Right renal pelvis (tissue), 4 donors: ENCODE measurements at places on chromosomes 16 and 17.
A peak's percentile ranks its signal among the peaks of the same experiment; 100 is the strongest.

DNA sequence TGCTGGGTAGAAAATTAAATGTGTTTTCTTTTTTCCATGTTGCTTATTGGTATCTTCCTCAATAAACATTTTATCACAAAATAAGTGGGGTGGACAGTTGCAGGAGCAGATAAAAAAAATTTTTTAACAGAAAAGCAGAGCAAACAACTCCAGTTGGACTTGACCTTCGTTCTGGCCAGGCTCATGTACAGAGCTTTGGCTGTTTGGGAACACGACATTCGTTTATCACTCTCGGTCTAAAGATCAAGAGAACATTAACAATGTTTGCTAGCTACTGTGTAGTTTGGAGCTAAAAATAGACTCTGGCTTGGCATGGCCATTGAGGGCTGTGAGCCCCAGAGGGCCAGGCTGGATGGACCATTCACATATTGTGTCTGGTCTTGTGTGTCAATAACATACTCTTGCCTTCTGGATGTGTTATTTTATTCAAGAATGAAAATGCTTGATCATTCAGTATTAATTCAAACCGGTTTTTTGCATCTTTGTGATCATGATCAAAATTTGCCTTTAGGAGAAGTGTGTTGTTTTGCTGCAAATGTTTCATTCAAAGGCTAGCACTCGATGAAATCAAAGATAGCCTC lies 56.6 kb downstream of the TMEM186 start:
- no peak for DNase-seq

DNA sequence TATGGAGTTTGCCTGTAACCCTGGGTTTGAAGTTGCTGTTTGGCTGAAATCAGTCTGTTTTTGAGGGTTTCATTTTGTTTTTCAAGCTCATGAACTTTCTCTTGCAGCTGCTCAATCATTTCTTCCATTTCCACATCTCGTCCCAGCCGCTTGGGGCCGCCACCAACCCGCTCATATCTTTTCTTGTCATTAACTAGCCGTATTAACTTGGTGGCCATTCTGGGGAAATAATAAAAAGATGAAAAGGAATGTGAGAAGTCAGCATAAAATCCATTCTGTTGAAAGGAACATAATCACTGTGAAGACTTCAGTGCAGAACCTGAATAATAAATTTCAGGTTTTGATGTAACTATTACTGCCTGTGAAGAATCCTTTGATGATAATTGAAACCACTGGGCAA lies 11.5 kb downstream of the RPGRIP1L start:
- no peak for DNase-seq

DNA sequence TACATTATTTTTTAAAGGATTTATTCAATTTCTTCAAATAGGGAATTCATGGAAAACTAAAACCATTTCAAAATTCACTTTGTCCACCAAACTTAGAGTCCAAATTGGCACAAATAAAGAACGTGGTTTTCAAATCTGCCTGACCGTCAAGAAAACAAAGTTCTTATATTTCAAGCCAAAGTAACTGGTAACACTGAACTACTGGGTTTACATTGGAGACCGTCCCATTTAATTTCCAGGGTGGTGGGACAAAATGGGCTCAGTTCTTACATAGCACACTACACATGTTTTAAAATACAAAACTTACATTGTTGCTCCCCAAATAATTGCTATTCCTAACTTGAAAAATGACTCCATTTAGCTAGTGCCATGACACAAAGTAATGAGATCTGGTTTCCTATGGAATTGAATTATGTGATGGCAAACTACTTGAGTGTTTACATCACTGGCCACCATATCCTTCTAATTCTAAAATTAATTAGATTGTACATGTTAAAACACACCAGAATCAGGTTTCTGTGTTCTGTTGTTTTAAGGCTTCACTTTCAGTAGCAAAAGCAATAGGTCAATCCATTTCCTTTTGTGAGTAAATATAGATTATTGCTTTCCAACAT lies 6.5 kb downstream of the PSME3IP1 start:
- no peak for DNase-seq

DNA sequence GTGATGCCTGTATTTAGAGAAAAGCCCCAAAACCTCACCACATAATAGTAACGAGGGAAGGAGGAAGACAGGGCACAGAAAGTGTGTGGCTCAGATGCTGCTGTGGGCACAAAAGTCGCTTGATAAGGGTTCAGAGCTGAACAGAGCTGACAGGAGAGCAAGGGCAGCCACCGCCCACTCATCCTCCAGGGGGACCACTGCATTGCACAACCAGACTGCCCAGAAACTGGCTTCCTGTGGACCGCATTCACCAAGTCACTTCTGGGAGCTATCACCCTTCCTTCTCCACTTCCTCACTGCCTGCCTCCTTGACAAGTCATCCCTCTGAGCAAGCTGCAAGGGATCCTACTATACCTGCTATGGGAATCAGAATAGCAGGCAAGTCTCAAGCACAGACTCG lies 512.4 kb upstream of the CDH11 start:
- no peak for DNase-seq

GRCh38 chr16:48188449-48189102 lies 32.8 kb upstream of the ABCC12 start:
- DNase-seq: no peak

DNA sequence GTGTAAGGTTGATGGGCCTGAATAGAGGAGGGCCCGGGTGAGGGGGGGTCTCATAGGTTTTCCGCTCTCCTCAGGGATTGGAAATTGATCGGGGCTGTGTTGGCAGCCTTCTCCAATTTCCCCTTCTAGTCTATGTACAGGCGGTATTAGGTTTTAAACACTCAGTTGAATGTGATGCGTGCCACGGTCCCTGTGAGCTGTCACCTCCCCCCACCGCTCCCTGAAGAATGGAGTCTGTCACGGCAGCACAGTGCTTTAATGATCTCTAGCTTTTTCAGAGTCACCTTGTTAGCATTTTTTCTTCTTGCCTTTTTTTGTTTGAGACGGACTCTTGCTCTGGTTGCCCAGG lies 800 bp downstream of the COX4I1 start:
- no peak for DNase-seq

DNA sequence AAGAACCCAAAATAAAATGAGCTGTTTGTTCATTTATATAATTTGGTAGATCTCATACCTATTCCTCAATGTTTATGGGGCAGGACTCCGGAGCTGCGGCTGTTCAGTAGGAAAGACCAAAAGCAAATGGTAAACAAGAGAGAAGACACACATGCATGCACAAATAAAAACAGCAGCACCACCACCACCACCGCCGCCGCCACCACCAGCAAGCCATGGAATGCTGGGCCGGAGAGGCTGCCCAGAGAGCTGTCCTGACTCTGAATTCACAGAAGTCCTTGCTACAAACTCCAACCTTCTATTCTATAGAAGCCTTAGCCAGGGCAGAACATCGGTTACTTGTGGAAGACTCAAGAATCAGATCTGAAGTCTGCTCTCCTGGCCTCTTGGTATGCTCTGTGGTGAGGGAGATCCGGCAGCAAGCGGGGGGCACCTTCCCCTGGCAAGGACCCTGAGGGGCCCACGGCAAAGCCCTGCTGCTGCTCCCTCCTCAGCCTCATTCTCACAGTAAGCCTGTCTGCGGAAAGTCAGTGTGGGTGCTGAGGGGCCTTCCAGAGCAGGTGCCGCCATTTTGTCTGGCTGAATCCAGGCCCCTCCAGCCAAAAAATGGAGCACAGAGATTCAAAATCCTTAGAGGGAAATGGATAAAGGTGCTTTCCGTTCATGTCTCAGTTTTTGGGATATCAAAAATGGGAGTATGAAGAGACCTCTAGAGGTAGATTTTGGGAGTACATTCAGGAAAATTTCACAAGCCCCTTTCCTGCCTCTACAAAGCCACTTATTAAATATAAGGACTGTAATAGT lies 6.4 kb upstream of the FOXJ1 start:
- DNase-seq: no peak

GRCh38 chr17:81394921-81395599 lies at the start of gene BAHCC1:
TSS of gene BAHCC1 (plus strand) at chr17:81395457. CDS start at chr17:81399740, 4,283 bp downstream.
- peak; percentile 100 for DNase-seq

DNA sequence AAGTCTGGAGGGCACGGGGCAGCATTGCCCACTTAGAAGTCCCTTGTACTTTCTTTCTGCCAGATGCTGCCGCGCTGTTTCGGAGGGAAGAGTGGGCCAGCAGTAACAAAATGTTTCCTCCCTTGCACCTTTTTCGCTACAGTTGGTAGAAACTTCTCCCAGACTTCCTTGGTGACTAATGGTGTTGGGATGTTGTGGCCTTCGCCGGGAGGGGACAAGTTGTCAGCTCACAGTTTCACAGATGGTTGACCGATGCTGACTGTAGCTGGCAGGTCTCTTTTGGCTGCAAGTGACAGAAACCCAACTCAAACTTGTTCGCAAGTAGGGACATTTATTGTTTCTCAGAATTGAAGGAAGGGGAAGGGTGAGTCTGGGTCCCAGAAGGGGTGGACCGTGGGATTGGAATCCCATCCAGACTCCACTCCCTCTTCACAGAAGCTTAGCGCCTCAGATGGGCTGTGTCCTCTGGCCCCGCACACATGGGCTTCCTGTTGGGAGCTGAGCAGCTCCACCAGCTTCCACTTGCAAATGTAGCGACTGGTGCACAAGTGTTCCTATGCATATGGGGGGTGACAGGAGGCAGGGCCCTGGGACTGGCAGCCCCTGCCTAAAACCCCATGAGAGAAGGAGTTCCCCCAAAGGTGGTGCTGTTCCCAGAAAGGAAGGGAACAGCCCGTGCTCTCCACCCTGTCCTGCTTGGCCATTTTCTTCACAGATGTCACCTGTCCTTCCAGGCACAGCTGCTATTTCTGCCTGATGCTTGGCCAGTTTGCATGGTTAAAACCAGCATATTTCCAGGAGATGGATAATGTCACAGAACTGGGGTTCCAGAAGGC lies 30.9 kb upstream of the RPRML start:
- DNase-seq: no peak

- no peak for DNase-seq
These were observed 167.7 kb upstream of the CIBAR2 start for GRCh38 chr16:85279825-85280545.

DNA sequence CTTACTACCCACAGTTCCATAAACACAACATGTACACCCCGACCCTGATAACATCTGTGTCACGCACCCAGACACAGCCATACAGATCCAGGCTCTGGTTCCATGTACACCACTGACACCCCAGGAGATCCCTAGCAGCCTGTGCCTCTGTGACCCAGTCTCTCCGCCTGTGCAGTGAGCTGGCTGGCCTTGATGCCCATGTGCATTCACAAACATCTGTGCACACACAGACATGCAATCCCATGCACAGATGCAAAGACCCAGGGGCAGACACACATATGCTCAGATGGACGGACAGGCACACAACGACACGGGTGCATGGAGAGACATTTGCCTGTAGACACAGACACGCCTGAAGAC lies 4.1 kb downstream of the CCDC102A start:
- DNase-seq: no peak

DNA sequence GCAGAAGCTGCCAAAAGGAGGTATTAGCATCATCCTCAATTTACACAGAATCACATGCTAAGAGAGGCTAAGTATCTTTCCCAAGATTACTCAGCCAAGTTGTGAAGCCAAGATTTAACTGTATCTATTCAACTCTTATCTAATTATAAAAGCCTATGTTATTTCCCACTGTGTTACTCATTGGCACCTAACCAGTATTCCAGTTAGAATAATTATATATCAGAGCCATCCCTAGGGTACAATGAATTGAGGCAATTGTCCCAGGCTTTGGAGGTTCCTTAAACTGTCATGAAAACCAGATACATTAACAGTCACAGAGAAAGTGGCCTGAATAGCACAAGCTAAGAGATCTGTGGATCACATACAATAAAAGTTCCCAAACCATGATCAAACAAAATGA lies 10.9 kb upstream of the AMFR start:
- DNase-seq: no peak

DNA sequence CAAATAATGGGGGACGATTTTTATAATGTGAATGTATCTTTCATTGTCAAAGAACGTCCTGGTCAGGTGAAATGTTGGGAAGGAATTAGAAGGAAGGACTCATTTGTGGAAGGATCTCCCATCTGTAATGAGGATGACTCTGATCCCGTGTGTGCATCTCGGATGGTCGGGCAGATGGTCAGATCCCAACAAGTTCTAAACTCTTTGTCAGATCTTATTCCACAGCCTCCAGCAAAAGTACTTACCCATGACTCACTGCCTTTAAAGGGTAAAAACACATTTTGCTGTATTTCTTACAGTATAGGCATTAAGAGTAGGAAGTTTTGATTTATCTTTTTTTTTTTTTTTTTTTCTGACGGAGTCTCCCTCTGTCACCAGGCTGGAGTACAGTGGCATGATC lies 539 bp upstream of the KRTAP4-8 start:
- no peak for DNase-seq

DNA sequence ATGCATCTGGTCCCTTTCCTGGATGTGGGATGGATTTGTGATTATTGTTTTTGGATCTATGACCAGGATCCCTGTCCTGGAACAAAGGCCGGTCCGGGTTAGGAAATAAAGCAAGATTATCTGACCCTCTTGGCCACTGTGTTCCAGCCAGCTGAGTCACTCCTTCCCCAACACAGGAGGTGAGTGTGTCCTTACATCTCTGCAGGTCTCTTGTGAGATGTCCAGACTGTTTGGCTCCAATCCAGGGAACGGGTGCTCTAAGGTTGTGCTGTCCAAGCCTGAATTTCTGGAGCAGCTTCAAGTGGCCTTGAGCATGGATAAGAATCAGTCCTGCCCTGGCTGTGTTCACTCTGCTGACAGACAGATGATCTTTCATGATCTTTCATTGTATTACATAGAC lies 136.5 kb upstream of the CCL2 start:
- no peak for DNase-seq
